ENCODE measurements at places on chromosomes 7 and 10.

DNA sequence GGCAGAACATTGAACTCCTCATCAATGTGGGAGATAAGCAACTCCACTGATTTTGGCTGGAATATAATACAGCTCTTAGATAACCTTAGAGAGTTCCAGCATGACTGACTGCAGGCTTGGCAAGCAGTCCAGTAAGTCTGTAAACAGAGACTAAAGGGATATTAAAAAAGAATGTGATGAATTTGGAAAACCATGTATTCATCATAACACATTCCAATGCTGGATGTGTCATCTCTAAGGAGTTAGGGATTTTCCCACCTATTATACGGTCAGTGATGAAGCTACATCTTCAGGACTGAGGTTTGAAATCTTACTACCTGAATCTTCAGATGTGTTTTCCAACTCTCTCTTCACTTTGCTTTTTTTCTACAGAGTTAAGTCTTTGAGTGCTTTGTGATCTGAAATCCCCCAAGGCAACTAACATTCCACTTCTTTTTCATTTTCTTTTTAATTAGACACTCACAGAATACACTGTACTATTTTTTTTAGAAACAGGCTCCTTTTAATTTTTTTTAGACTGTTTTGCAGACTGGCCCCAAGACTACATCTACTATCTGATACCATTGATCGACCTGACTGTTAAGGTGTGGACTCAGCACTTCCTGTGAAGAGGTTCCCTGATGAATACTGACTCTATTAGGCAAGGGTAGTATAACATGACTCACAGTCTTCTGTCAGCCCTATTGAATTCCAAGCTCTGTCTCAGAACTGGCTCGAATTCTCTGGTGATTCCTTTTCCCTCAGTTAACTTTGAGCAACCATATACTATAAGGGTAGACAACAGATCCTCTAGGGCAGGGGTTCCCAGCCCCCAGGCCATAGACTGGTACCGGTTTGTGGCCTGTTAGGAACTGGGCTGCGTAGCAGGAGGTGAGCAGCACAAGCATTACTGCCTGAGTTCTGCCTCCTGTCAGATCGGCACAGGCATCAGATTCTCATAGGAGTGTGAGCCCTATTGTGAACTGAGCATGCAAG lies 678.2 kb downstream of the GRM8 start:
- no peak for DNase-seq

DNA sequence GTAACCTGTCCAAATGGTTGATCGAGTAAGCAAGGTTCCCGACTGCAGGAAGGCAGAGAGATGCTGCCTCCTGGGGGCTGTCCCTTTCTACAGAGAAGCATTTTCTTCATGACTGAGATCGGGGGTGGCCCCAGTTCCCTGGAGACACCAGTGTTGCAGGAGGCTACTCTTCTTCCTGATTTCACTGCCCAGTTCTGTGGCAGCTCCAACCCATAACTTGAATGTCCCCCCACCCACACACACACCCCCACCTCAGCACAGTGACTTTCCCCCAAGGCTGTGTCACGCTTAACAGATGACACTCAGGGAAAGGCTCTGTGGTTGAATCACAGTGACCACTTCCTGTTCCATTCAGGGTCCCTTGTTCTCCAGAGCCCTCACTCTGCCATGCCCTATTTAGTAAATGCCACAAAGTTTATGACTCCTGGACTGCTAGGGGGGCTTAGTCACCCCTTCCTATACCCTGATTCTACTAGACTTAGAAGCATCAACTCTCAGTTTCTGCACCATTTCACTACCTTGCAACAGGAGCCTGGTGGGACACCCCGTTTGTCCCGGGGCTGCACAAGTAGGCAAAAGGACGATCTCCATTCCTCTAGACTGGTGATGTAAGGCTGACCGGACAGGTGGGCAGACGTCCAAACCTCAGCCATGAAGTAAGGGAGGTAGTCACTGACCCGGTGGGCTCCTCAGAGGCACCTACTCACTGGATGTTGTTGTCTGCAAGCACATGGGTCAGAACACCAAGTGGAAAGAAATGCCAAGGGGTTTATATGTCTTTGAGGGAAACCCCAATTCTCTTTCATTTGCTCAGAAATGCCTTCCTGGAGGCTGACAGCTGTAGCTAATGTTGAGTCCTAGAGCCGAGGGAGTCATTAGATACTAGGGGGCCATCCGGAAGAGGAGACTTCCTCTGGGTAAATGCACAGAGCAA lies 31.3 kb upstream of the SMC3 start:
- DNase-seq, result no peak

- no peak for DNase-seq
Measured at GRCh38 chr7:11182736-11183135, 209.1 kb downstream of the PHF14 start.

DNA sequence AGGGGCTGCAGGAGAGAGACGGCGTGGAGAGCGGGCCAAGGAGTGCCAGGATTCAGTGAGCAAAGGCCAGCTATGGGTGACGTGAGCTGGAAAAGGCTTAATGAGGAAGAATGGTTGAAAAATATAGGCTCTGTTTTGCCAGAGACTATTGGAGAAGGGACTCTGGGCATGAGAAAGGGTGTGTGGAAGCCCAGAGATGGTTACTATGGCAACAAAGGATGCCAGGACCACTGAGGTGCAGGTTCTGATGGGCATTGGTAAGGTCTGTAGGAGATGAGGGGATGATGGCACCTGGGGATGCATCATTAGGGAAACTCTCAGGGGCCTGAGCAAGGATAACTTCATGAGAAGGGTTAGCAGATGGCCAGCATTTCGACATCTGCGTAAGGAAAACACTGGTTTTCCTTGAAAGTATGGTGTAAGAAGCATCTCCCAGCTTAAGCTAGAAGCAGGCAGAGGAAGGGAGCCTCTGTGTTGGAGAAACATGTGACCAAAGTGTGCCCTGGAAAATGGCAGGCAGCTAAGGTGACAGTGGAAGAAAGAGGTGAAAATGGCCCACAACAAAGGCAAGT lies 21.6 kb upstream of the FAM180A start:
- no peak for DNase-seq

DNA sequence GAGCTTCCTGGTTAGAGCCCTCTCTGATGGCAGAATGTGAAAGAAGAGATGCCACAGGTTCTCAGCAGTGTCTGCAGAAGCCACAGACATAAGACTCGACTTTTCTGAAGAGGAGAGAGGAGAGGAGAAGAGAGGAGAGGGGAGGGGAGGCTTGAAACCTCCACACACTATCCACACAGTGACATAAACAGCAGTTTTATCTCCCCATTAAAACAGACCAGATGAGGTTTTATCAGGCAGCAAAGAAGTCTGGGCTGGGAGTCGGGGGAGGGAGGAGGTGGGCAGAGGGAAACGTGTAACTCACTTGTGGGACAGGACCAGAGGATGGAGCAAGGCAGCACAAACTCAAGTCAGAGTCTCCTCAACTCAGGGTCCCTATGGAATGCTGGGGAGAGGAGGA lies 76.5 kb downstream of the XPNPEP1 start:
- no peak for DNase-seq

- DNase-seq, result no peak
Measured at GRCh38 chr10:72243822-72244437, 27.9 kb upstream of the ASCC1 start.

GRCh38 chr7:156818133-156818532 lies 74.8 kb downstream of the LMBR1 start:
- DNase-seq, result no peak

GRCh38 chr10:46266306-46266985 lies 20.4 kb upstream of the ANTXRL start:
- DNase-seq, result no peak

GRCh38 chr10:59234816-59235429 lies 58.5 kb downstream of the PHYHIPL start:
- DNase-seq, result no peak

- no peak for DNase-seq
Measured at GRCh38 chr7:107039199-107039900, 5.2 kb upstream of the PRKAR2B start.

- no peak for DNase-seq
Measured at GRCh38 chr7:110885474-110885873, 205.5 kb upstream of the LRRN3 start.

DNA sequence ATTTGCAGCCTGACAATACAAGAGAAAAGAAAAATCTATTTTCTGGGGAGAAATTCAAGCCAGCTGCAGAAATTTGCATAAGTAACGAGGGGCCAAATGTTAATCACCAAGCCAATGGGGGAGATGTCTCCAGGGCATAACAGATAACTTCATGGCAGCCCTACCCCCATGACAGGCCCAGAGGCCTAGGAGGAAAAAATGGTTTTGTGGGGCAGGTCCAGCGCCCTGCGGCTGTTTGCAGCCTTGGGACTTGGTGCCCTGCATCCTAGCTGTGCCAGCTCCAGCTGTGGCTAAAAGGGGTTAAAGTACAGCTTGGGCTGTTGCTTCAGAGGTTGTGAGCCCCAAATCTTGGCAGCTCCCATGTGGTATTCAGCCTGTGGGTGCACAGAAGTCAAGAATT lies 54.3 kb downstream of the VIM start:
- no peak for DNase-seq

- DNase-seq, result no peak
Measured at GRCh38 chr10:28833313-28833712, 156.0 kb downstream of the BAMBI start.

GRCh38 chr10:3754727-3755439 lies 30.1 kb downstream of the KLF6 start:
- DNase-seq, result no peak

GRCh38 chr7:135991906-135992305 lies 14.7 kb upstream of the MTPN start:
- no peak for DNase-seq

DNA sequence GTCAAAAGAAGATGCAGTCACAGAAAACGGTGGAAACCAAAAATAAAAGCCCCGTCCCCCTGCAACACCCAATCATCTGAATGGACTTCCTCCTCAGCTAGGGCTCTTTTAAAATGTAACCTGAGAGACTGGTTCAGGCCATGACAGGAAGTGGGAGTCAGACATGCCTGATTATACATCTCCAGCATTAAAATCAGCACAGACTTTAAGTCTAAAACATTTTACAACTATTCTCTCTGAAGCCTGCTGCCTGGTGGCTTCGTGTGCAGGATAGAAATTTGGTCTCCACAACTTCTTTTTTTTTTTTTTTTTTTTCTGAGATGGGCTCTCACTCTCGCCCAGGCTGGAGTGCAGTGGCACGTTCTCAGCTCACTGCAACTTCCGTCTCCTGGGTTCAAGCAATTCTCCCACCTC lies 30.3 kb downstream of the HACD1 start:
- no peak for DNase-seq

- DNase-seq, result no peak
Measured at GRCh38 chr7:27064159-27064558, 31.6 kb downstream of the HOXA1 start.

GRCh38 chr7:139946533-139946932 lies 116.2 kb downstream of the PARP12 start:
- no peak for DNase-seq

Data from NCI-H2081 treated with DMSO at 0.1 percent for 48 hours (cell line).